Activated CD4-positive, alpha-beta T cell treated with anti-CD3 and anti-CD28 coated beads, Interleukin-2, amount 10 ng/mL, durations not matched to agents 24 days and 14 days (primary cell): ENCODE measurements at places on chromosomes 2 and 18. TPM values are rescaled to one million over a fixed set of nuclear protein-coding genes. Genes with fewer than 3 reads are reported as not detected.

DNA sequence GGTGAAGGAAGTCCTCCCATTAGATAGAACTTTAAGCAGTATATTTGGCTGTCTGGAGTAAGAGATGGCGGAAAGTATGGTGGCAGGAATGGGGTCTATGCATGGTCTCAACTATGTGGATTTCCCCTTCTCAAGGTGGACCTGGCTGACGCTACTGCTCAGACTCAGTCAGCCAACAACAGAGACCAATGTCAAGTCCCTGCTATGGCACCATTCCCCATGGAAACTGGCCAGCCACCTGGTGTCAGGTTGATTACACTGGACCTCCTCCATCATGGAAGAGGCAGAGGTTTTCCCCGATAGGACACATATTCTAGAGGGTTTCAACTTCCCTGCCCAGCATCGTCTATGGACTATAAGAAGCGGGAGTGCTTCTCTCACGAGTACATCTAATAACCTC, 8.6 kb upstream of the FAHD2A start:
- H3K4me3 ChIP-seq: no peak overlapping the region
- H3K27ac ChIP-seq: no peak overlapping the region
- DNase-seq: no peak
- H3K4me1 ChIP-seq: peaks cover 4% of the 10 kb centered on the region

SF3B6 gene
- 143 and 154 TPM in 2 replicates for total RNA-seq

OR6B2 gene
- not detected in 2 replicates for total RNA-seq

- peaks cover 3% of the 10 kb centered on the region for H3K4me1 ChIP-seq
- no peak overlapping the region for H3K4me3 ChIP-seq
- H3K27ac ChIP-seq: no peak overlapping the region
Measured at GRCh38 chr18:23718731-23719130, 29.5 kb downstream of the LAMA3 start.
